Dermis blood vessel endothelial cell (primary cell): ENCODE measurements at places on chromosomes 12 and 14.

DNA sequence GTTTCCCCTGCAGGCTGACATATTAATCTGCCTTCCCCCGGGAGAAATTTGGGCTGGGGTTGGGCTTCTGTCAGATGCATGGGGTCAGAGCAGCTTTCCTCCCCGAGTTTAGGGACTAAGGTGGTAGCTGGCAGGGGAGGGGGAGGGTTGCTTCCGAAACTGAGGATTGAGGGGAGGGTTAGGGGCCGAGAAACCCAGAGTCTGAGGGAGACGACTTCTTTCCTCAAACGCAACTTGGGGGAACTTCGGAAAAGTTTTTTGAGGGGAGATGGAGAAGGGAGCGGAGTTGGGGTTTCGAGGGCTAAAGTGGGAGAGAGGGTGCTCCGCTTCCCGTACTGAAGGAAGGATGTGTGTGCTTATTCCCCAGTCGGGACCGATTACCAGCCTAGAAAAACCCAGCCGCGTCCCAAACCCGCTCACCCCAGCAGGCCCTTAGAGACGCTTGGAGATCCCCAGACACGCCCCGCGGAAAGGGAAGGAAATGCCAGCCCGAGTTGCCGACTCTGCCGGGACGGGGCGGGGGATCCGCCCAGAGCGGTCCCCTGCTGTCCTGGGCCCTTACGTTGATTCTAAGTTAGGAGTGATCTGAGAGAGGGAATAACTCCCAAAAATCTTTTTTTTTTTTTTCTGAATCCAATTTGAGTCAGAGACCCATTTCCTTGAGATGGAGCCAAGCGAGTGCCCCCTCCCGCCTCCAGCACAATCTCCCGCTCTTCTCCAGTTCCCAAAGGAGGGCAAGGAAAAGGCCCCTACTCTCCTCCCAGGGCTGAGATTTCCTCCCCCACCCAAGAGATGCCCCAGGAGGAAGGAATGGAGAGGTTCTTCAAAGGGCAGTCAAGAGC lies 61.9 kb downstream of the SMUG1 start:
- DNase-seq = no peak

DNA sequence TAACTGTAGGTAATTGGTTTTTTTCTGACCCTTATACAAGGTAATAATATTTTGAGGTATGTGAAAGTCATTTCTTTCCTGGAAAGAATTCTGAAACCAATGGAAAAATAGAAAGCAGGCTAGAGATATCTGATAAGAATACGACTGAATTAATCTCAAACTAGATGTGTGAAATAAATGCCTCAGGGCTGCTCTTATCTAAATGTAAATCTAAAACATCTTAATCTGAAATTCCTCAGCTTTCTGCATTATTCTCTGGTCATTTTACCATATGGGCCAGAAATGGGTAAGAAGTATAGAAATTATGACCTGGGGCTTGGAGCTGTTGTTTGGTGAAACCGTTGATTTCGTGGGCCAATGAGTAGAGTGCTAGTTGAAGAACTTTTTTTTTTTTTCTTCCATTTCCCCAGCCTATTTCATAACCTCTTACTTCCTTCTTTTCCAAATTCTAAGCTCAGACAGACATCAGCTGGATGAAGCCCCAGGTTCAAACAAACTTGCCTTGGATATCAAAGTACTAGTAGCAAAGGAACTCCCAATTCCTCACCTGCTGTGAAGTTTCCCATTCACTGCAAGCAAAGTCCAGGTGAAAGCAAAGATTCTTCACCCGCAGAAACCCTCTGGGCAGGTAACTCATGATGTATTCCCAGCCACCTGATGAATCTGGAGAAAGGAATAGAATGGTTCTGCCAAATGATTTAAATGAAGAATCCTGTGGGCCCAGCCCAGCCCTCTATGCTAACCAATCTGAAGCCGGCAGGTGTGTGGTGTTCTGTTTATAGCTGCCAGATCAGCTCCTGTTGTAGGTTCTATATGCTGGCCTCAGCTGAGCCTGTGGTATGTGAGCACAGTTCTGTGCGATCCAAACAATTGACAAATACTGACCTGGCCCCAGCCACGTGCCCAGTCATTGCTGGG lies 9.7 kb upstream of the FOS start:
- DNase-seq = no peak

DNA sequence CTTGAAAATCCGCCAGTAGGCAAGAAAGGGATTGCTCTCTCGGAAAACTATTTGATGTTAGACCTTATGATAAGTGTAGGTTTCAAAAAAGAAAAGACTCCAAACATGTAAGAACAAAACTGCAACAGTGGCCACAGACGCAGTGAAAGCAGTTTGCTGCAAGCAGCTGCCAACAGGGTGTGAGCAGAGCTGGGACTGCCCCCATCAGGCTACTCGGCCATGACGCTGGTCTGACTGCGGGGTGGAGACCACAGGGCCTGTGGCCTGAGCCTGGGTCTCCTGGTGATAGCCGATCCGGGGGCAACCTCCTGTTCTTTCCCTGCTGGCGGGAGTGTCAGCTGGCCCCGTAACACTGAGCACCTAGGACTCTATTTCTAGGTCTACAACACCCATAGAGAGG lies 63.2 kb downstream of the AMN start:
- no peak for DNase-seq

DNA sequence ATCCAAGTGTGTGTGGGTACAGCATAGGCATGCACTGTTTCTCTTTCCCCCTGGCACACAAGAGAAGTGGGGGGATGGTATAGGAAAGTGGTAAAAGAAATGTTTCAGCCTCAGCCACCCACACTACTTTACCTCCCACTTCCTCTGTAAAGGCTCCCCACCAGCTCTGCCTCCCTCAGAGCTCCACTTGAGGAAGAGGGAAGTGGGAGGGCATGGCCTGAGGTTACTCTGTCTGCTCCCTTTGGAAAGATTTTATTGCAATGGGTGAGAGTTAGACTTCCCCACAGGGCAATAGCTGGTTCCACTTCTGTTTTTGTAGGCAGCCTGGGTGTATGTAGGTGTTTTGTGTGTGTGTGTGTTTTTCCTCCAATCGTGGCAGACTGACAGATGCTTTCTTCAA lies 145.3 kb downstream of the SSPN start:
- no peak for DNase-seq

- DNase-seq = peak; percentile 76
Observed at GRCh38 chr12:105761075-105761474, 377.7 kb downstream of the NUAK1 start.

DNA sequence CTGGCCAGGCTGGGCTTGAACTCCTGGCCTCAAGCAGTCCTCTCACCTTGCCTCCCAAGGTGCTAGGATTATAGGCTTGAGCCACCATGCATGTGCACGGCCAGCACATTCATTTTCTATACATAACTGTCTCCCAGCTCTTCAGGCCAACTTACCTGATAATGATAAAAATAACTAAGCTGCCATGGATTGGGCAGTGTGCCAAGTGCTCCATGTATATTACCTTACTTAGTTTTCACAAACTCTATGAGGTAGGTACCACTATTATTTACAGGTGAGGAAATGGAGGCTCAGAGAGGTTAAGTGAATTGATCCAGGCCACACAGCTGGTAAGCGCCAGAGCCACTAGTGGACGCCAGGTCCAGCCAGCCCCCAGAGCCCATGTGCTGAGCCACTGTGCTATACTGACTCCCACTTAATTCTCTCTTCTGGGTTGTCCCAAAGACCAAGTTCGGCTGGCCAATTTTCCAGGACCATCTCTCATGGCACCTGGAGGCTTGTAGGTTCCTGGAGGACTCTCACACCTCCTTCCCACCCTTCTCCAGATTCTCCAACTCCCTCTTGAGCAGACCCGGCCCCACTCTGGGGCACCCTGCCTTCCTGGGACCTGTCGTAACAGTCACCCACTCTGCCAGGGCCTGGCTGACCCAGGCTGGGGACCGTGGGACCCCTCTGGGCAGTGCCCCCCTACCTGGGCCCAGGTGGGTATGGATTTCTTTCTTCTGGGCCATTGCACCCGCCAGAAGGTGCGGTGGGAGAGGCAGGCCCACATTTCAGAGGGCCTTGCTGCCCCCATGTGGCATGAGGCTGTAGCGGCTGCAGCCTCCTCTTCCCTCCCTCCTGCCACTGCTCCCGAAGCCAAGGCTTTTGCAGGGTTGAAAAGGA lies 30.2 kb upstream of the CIPC start:
- DNase-seq = peak; percentile 78

- no peak for DNase-seq
Observed at GRCh38 chr12:114448618-114448933, 42.6 kb upstream of the TBX5 start.

- no peak for DNase-seq
Observed at GRCh38 chr12:48110691-48111311, 4.9 kb upstream of the SENP1 start.

- DNase-seq = no peak
Observed at GRCh38 chr14:55500219-55500701, 59.8 kb upstream of the TBPL2 start.

DNA sequence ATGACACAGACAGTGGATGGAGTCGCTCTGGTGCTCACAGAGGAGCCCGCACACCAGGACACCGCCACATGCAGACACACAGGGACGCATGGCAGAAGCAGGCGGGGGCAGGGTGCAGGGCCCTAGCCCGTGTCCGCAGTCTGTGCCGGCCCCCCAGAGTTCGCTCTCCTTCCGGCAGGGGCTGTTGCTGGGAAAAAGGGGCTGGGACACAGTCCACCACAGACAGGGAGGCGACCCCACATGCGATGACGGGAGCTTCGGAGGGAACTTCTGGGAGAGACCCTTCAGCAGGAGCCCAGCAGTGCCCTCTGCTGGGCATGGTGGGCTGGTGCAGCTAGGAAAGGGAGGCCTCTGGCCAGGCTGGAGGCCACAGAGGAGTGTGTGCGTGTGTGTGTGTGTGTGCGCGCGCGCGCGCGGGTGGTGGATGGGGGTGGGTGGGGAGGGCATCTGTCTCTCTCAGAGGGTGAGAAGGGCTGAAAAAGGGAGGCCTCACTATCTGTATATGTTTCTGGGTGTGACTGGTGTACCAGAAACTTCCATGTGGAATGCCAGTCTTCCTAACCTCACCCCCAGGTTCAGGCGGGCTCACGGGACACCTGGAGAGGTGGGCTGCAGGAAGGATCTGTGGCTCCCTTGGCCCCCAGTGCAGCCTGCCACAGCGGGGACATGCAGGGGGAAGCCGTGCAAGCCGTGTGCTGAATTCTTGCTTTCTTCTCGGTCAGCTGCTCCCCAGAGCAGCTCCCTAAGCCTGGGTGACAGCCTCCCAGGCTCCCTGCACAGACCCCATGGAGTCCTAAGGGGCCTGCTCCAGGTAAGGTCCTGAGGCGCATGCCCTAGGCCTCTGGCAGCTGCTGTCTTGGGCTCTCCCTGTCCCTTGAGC lies 60.7 kb downstream of the PLEKHG3 start:
- peak; percentile 80 for DNase-seq

GRCh38 chr14:74510959-74511409 lies 17.4 kb downstream of the ISCA2 start:
- DNase-seq = peak; percentile 29

- peak; percentile 56 for DNase-seq
Observed at GRCh38 chr12:46154221-46154985, 114.4 kb downstream of the SLC38A1 start.

GRCh38 chr14:31877255-31877798 lies 199.8 kb upstream of the ARHGAP5 start:
- peak; percentile 75 for DNase-seq

- DNase-seq = no peak
Observed at GRCh38 chr14:100138082-100138787, 21.2 kb downstream of the DEGS2 start.

- no peak for DNase-seq
Observed at GRCh38 chr14:62373944-62374343, 611.7 kb downstream of the SNAPC1 start.

GRCh38 chr12:104381341-104381730 lies 75.4 kb upstream of the CHST11 start:
- DNase-seq = no peak

- DNase-seq = no peak
Observed at GRCh38 chr12:43316520-43316919, 235.5 kb downstream of the ADAMTS20 start.

DNA sequence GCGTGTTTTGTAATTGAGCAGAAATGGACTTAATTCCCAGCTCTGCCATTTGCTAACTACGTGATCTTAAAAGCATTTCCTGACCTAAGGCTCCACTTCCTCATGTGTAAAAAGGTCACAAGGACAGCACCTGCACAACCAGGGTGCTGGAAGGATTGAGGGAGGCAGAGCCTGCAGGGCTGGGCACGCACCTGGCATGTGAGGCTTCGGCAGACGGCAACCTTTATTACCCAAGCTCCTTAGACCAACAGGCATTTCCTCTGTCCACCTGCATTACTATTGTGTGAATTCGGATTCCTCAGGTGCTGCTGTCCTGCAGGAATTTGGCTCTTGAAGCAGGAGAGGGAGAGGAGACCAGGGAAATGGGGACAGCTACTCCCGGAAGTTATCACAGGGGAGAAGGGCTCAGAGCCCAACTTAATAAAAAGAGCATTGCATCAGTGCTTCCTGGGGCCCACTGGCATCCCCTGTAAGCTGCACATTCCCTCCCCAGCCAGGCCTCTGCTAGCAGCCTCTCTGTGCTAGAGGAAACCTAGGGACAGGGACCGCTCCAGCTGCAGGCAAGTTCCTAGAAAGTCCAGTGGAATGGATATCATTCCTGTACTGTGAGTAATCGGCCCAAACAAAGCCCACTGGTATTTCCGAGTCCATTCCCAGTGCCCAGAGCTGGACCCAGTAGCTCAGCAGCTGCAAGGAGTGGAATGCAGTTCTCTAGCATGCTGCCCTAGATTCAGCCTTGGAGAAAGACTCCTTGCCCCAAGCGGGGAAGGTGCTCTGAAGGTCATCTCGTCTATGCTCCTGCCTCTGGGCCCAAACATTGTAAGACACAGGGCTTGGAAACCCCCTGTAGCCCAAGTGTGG lies 157.1 kb upstream of the CCND2 start:
- DNase-seq = peak; percentile 85

DNA sequence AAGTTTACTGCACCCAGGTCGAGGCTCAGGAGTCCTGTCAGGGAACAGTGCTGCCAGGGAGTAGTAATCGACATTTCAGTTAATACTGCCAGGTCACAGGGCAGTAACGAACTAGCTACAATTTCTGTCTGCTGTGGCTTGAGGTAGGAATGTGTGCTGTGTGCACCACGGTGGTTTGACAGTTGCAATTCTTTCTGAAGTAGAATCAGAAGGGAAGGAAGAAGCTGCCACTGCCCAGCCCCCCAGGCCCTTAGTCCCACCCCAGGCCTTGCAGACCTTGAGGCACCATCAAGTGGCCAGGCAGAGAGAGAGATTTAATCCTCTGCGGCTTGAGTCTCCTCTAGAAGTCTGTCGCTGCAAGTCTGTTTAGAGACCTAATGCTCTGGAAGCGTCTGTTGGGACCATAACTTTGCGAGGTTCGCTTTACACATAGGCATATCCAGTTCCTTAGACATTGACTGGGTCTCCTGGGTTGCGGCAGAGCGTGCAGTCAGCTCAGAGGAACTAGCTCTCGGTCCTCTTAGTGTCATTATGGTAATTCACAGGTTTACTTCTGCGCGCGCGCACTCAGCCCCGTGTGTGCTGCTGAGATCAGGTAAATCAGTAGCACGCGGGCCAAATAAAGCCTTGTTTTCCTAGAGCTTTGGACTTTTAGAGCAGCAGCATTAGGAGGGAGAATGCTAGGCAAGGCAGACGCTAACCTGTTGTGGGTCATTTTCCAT lies 9.8 kb downstream of the NKX2-1 start:
- no peak for DNase-seq
